Activated B cell treated with CpG ODN at 0.5 μM for 24 hours (primary cell): ENCODE measurements at places on chromosomes 2 and 18.
A peak's percentile ranks its signal among the peaks of the same experiment; 100 is the strongest.

- no peak for DNase-seq
Observed at GRCh38 chr2:120476141-120476540, 130.2 kb downstream of the INHBB start.

DNA sequence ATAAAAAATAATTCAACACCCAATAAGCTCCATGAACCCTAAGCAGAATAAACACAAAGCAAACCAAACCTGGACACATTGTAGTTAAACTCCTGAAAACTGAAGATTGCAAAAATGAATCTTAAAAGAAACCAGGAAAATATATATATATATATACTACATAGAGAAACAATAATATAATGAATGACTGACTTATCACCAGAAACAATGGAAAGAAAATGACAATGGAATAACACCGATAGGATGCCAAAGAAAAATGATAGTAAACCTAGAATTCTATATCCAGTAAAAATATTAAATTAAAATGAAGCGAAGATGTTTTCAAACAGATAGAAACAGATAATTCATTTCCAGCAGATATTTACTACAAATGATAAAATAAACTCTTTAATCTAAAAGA, 346.9 kb downstream of the IRS1 start:
- no peak for DNase-seq

- DNase-seq: no peak
Observed at GRCh38 chr2:102099536-102100298, 42.8 kb upstream of the IL1R1 start.

DNA sequence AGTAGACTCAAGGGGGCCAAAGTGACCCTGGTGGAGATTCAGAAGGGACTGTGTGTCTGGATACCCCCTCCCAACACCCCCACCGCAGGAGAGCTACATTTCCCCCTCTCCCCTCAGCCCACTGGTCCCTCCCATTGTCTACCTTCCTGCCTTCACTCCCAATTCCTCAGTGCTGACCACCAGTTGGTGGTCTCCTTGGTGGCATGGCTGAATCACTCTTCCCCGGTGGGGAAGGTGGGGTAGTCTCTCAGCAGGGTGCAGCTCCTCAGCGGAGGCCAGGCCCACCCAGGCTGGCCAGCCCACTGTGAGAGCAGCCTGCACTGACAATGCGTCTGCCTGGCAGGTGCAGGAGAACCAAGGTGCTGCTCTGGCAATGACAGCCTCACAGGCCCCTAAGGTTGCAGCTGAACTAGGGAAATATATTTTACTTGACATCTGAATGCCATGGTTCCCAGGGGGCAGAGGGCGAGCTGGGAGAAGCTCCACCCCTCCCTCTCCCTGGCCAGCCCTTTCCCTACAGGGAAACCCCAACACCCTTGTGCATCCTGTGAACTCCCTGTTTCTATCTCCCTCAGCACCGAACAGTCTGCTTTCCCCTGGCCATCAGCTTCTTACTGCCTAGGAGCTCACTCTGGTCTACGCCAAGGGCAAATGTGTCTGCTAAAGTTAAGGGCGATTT, 62.6 kb upstream of the PAX8 start:
- DNase-seq: no peak

DNA sequence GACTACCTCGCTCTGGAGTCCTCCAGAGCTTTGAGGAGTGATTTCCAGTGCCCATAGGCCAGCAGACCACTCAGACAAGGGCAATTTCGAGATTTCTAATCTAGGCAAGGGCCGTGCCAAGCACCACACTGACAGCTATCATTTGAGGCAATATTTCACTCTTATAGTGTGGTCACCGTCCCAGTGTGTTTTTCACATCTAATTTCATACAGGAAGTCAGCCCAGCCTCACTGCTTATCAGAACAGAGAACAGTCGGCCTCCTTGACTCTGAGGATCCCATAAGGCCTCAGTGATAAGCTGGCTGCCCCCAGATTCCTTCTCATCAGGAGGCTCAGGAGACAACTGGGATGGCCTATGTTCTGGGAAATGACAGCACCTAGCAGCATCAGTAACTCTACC, 581 bp downstream of the CAPN14 start:
- no peak for DNase-seq

DNA sequence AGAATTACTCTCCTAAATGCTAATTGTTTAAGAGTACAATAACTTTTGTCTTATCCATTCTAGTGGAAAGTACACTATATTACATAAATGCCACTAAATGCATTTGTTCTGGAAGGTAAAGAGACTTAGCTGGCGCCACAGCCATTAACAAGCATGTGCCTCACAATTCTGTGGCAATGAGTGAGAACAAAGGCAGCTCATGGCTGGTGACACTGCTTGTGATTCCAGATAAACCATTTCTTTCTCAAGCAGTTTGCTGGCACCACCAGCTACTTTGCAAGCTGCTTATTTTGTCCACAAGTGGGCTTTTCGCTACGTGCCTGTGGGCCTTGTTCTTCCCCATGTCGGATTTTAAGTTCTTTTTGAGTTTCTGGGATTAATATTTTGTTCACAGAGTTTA, 147.6 kb upstream of the SMAD7 start:
- DNase-seq: no peak

GRCh38 chr18:59512025-59512755, 153.1 kb upstream of the LMAN1 start:
- DNase-seq: no peak

GRCh38 chr2:18119883-18120282, 241.4 kb downstream of the KCNS3 start:
- no peak for DNase-seq

DNA sequence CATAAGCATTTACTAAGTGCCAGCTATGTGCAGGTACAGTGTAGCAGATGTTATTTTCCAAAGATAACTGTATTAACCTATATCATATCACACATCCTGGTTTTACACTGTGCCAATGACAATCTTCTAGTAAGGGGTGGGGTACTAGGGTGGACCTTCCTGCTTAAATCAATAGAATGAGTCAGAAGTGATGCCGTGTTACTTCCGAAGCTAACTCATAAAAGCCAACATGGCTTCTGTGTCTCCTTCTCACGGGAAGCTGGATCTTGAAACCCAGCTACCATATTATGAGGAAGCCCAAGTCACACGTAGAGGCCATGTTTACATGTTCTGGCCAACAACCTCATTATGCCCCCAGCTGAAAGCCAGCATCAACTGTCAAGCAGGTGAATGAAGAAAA, 59.1 kb downstream of the MRPL33 start:
- DNase-seq: no peak

DNA sequence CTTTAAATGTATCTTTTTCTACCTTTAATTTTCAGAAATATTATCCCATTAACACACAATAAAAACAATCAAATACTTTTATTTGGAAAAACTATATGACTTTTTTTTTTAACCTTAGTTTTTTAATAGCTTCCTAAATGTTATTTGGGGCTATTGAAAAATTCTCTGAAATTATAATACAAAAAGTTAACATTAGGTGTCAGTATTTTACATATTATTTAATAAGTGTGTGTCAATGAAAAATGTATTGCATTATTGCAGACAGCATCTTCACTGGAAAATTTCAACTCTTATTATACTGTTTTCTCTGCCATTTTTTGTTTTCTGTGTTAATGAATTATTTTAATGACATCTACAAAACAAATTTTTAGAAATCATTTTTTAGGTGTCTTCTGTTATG, 51.1 kb upstream of the ARHGAP15 start:
- DNase-seq: no peak

GRCh38 chr2:171347591-171348032, 86.2 kb downstream of the METTL8 start:
- no peak for DNase-seq

- DNase-seq: no peak
Observed at GRCh38 chr2:5798084-5798483, 105.9 kb downstream of the SOX11 start.

GRCh38 chr2:148875387-148876051, 492 bp downstream of the KIF5C start:
- no peak for DNase-seq

GRCh38 chr18:62611453-62612288, 88.8 kb downstream of the ZCCHC2 start:
- no peak for DNase-seq

DNA sequence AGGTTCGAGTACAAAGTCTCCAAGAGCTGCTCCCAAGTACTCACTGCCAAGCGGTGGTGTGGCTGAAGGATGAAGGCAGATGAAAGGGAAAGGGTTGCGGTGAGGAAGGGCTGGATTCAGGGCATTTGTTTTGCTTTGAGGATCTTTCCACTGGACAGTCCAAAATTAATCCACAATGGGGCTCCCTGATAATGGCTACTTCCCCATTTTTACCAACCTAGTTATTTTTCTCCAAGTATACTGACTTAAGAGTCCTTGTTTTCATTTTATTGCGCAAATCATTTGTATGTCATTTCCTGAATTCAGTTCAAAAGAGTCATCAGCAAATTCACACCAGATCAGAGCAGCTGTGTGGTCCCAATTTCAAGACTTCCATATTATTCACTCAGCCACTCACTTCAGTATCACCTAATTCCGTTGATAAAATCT, 464 bp upstream of the SESTD1 start:
- no peak for DNase-seq

DNA sequence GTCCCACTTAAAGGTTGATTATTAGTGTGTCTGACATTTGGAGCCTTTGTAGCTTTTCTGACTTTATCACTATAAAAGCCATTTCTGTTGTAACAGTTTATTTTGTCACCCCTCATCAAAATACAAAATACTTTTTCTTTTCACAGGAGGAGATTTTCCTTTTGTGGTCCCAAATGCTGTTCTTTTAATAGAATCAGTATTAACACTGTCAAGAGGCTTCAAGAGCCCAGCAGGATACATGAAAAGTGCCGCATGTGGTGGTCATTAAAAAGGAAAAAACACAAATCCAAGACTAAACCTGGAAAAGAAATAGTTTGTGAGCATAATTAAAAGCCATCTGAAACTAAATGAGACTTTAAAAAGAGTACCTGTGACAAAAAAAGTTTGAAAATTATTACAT, 515.7 kb downstream of the DCDC2C start:
- no peak for DNase-seq

DNA sequence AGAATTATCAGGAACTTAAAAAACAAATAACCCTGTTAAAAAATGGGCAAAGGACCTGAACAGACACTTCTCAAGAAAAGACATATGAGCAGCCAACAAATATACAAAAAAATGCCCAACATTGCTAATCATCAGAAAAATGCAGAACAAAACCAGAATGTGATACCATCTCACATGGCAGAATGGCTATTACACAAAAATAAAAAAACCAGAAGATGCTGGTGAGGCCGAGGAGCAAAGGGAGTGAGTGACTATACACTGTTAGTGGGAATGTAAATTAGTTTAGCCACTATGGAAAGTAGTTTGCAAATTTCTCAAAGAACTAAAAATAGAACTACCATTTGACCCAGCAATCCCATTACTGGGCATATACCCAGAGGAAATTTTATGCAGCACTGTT, 95.8 kb upstream of the DSEL start:
- no peak for DNase-seq

- peak; percentile 50 for DNase-seq
Observed at GRCh38 chr2:232633413-232634205, at the start of gene EFHD1. Gene EFHD1 (plus strand): TSS chr2:232633604. CDS start chr2:232633705, 101 bp downstream.

DNA sequence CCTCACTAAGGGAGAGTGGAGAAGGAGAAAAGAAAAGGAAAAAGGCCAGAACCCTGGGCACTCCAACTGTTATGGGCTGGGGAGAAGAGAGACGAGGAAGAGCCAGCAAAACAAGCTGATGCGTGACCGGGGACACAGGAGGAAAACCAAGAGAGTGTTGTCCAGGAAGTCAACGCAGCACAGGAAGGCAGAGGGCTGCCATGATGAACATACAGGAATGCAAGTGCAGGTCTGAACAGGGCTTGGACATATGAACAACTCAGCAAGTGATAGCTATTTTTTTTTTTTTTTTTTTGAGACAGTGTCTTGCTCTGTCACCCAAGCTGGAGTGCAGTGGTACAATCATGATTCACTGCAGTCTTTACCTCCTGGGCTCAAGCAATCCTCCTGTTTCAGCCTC, 28.4 kb downstream of the SIX3 start:
- DNase-seq: no peak

DNA sequence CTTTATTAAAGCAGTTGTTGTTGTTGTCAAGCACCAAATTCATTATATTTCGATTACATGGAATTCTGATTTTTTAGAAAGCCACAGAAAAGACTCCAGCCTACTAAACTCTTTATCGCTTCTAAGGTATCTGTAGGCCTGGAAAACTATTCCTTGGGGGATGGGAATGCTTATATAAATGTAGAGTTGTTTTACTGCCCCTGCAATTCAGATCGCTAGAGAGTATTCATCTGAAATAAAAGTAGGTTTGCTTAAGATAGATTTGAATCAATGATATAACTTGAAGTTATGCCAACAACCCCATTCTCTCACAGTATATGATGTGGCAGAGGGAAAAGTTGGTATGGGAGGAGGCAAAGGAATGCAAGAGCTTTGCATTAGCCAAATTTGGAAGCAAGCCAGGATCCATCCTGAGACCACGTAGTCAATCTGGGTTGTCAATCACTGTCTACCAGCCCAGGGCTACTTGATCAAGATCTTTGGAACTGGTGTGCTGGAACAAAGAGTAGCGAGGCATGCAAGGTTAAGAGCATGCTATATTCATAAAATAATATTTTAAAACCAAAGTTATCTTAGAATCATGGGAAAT, 95.9 kb downstream of the LYPD6B start:
- no peak for DNase-seq

- DNase-seq: no peak
Observed at GRCh38 chr2:203461746-203462145, 73.4 kb downstream of the RAPH1 start.

- no peak for DNase-seq
Observed at GRCh38 chr18:9690418-9691188, 17.5 kb upstream of the RAB31 start.

DNA sequence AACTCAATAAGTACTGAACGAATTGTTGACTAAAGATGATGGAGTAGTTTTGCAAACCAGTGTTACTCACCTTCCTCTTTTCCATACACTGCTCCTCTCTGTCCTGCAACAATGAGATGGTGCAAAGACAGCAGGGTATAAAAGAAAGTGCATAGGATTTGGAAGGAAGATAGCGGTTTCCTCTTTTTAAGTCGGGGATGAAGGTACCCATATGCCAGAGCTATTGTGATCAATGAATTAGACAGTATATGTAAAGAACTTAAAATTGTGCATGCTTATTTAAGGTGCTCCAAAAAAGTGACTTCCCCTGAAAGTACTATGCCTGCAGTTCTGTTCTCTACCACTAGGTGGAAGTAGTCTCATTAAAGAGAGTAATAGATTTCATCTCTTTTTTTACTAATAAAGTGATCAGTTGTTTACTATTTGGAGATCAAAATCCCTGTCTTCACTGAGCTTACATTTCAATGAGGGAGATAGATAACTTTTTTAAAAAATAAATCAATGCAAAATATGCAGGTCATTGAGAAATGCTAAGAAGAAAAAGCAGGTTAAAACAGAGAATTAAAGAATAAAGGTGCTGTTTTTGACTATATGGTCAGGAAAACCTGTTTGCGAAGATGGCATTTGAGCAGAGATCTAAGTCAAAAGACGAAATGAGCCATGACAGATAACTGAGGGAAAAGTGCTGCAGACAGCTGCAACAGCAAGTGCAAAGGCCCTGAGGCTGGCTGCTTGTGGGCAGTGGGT, 339.7 kb upstream of the SLC14A2 start:
- no peak for DNase-seq

- no peak for DNase-seq
Observed at GRCh38 chr2:205748639-205749038, 66.3 kb downstream of the NRP2 start.
